Stimulated activated CD4-positive, alpha-beta T cell treated with anti-CD3 and anti-CD28 coated beads, Interleukin-4, amount 100 ng/mL, for 24 hours (primary cell): ENCODE measurements at places on chromosomes 16 and 17.
A peak's percentile ranks its signal among the peaks of the same experiment; 100 is the strongest.

DNA sequence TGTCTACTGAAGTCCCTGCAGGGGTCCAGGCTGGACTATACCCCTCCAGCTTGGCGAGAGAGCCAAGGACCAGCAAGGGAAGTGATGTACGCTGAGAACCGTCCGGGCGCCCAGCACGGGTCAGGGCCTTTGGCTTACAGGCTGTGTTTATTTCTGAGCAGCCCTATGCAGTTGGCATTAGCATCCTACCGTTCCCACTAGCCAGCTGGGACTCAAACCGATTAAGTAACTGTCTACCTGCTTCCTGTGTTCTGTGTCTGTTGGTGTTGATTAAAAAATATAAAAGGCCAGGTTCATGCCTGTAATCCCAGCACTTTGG lies 73.8 kb downstream of the CMIP start:
- DNase-seq, result no peak

- DNase-seq, result no peak
Measured at GRCh38 chr17:33390479-33391176, 97.5 kb upstream of the ASIC2 start.

DNA sequence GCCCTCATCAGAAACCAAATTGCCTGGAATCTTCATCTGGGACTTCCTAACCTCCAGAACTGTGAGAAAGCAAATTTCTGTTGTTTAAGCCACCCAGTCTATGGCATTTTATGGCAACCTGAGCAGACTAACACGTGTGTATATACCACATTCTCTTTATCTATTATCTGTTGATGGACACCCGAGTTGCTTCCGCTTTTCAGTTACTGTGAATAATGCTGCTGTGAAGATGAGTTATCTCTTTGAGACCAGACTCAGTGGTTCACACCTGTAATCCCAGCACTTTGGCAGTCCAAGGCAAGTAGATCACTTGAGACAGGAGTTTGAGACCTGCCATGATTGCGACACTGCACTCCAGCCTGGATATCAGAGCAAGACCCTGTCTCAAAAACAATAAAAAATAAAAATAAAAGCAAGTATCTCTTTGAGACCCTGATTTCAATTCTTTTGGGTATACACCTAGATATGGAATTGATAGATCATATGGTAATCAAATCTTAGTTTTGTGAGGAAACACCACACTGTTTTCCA lies 27.2 kb upstream of the CNEP1R1 start:
- no peak for DNase-seq

- no peak for DNase-seq
Measured at GRCh38 chr16:49697631-49698452, 158.1 kb downstream of the ZNF423 start.

DNA sequence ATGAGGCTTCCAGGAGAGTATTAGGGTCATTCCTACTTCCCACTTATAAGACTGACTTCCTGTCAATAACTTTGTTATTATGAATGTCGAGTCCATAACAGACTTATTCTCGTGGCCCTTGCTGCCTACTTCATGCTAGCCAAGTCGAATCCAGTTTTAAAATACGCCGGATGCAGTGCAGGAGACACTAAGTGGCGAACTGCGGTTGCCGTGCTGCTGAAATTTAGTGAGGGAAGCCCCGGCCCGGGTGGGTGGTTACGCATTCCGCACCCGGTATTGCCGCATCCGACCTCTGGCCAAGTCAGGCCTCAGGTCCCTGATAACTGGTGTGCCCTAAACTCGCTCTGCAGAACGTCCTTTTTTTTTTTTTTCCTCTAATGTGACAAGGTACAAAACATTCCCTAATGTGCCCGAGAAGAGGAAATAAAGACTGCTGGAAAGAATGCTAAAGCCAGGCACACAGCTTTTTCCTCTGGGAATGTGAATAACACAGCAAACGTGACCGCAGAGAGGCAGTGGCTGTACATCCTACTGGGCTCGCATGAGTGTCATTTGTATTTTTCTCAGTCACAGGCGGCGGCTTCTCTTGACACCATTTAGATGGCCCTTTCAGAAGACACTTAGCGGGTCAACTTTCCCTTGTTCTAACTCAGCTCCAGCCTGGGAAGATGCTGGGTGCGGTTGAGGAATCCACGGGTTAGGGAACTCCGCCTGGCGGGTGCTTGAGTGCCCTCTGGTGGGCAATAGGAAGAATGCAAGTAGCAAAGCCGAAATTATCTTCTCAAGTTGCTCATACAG lies 7.1 kb upstream of the AKTIP start:
- peak; percentile 50 for DNase-seq

GRCh38 chr16:58638148-58639036 lies 8.8 kb upstream of the CNOT1 start:
- DNase-seq, result no peak

DNA sequence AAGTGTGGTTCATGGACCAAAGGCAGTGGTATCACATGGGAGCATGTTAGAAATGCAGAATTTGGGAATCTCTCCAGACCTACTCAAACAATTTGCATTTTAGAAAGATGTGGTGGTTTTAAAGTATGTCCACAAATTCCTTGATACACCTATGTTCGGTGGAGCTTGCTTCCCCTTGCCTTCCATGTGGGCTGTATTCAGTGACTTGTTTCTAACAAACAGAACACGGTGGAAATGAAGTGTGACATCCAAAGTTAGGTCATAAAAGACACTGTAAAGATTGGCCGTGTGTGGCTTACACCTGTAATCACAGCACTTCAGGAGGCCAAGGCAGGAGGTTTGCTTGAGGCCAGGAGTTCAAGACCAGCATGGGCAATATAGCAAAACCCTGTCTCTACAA lies 16.7 kb downstream of the COQ7 start:
- DNase-seq, result no peak

GRCh38 chr17:30530346-30531025 lies 53.3 kb downstream of the GOSR1 start:
- no peak for DNase-seq

DNA sequence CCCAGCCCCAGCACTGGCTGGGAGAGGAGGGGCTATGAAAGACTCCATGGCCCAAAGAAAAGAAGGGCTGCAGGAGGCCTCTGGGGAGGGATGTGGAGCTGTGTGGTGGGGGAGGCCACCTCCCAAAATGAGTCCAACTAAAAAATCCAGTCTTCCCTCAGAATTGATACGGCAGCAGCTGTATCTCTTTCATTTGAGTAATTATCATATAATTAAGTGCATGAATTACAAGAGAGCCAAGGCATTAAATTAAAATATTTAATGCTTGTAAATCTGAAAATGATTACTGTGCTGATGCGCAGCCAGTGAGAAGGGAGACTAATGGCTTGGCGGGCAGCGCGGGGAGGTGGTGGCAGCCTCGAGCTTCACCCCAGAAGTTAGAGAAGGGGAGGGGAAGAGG lies 192.8 kb downstream of the C16orf78 start:
- no peak for DNase-seq

GRCh38 chr17:283911-284675 lies 68.5 kb downstream of the RPH3AL start:
- no peak for DNase-seq

- no peak for DNase-seq
Measured at GRCh38 chr16:67333315-67333714, 6.7 kb downstream of the LRRC36 start.
